ENCODE measurements at places on chromosomes 1 and 21.
A peak's percentile ranks its signal among the peaks of the same experiment; 100 is the strongest.

- DNase-seq: no peak
Measured at GRCh38 chr1:216910081-216910840, 187.0 kb upstream of the ESRRG start.

DNA sequence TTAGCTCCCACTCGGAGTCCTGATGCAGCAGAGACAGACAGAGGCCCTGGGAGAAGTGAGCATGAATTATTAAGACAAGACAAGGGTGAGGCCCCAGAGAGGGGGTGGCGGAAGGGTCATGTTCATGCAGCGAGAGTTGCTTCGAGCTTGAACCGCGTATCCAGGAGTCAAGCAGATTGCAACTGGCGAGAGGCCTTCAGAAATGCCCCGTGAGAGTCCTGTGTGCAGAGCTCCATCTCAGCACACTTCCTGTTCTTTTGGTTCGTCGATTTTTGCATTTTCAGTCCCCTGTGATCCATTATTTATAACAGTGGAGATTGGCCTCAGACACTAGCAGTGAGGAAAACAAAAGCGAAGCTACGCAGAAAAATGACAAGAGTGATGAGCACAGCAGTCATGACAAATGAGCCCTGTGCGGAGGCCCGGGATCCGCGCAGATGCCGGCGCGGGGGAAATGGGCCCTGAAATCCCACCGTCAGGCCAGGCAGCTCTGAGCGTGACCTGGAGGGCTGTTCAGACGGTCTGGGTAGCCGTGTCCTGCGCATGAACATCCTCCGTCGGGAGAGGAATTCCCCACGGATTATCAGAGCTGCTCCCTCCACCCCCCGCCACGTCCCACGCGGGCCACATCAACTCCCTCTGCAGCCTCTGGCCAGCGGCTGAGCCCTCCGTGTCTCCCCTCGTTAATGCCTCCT, 15.0 kb downstream of the PDE9A start:
- no peak for DNase-seq

GRCh38 chr1:23356471-23357137, 12.5 kb upstream of the HNRNPR start:
- no peak for DNase-seq

DNA sequence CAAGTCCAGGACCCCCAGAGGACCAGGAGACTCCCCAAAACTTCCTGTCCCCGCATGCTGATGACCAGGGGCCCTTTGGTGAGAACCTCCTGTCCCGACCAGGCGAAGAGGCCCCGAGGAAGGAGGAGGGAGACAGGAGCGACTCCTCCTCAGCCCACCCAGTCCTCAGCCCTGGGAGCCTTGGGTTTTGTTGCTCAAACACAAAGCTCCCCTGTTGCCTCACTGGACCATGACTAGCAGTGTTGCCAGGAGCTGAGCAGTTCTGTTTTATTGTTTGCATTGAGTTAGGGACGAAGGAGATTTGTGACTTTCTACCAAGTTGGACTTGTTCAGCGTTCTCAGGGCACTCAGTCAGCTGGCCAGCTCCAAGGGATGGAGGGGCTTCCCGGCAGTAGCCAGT, 10.0 kb downstream of the UMODL1 start:
- no peak for DNase-seq

- no peak for DNase-seq
Measured at GRCh38 chr21:45618287-45618686, 25.2 kb upstream of the PCBP3 start.

DNA sequence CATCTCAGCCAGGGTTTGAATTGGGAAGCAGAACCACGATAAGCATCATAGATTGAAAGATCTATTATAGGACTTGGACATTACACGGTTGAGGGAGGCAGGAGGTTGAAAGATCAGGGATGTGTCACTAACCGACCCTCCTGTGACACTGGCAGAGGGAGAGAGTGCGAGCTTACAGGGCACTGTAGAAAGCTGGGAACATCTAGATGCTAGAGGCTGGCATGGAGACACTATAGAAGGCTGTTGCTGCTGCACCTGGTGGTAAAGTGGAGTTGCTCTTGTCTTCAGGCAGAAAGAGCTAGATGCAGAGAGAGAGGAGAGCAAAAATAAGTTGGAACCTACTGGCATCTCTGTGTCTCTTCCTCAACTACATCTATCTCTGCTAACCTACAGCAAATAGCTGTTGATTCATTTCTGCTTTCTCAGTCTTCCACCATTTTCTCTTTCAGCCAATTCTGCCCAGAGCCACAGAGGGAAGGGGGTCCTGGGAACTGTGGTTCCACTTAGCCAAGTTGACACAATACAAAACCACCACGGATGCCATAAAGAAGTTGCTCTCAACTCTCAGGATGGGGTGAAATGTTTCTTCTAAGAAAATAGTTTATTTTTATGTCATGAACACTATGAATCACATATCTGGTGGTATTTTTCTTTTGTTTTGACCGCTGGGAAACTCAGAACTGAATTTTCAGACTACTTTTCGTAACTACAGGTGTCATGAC, 155.9 kb downstream of the ZNF281 start:
- DNase-seq: no peak

DNA sequence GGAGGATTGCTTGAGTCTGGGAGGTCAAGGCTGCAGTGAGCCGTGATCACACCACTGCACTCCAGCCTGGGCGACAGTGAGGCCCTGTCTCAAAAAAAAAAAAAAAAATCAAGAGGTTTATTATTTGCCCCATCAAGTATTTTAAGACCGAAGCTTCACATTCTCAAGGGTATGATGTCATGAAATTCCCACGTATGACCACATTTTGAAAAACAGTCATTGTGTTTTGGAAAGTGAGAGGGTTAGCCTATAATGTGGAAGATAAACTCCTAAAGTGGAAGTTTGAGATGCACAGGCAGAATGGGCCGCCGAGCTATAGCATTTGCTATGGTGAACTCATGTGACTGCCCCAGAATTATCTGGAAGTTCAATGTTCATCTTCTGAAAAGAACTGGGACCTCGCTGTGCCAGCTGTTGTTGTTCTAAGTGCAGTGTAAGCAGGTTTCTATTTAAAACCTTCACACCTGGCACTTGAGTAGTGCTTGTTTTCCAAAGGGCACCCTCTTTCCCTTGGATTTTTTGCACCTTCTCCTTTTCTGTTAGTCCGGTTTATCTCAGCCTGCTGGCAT, 96.9 kb upstream of the SLC25A33 start:
- DNase-seq: no peak

DNA sequence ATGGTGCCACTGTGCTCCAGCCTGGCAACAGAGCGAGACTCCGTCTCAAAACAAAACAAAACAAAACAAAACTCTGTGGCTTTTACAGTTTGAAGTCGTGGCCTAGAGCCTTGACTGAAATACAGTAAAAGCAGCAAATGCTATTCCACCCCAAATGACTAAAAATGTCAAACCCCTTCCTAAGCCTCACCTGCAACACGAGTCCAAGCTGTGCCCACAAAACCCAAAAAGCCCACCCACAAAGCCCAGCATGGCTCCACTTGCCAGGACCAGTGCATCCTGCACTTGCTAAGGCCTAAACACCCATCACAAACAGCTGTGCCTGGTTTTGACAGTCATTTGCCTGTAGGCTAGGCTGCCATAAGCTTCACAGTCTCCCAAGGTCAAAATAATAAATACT, 21.3 kb downstream of the VAV3 start:
- no peak for DNase-seq

DNA sequence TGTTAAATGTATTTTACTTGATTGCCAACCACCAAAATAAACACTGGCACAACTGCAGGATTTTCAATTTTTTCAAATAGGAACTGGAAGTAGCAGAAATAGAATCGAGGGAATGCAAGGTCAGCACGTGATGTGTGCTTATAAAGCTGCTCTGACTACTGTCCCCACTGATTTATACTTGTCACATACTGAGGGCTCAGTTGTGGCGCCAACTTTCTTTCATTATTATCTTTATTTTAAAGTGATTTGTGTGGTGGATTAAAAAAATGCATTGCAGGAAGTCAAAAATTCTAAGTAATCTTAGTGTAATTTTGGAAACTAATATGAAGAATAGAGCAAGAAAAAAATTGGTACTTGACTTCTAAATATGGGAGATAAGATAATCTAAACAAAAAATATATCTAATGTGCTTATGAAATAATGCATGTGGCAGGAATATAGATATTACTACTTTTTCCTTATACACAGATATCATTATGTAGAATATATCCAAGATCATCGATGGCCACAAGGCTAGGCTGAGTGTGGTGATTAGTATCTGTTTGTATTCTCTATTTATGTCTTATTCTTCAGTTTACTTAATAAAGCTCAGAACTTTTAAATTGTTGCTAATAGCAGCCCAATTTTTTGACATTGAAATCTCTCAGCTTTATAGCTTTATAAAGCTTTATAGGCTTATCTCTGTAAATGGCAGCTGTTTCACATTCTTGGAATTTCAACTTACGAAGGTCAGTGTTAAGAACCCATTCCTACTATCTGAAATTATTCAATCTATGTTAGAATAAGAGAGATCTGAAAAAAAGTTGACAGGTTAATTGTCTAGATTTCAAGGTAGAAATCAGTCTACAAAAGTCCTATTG, 404.5 kb upstream of the ADAMTS5 start:
- no peak for DNase-seq

DNA sequence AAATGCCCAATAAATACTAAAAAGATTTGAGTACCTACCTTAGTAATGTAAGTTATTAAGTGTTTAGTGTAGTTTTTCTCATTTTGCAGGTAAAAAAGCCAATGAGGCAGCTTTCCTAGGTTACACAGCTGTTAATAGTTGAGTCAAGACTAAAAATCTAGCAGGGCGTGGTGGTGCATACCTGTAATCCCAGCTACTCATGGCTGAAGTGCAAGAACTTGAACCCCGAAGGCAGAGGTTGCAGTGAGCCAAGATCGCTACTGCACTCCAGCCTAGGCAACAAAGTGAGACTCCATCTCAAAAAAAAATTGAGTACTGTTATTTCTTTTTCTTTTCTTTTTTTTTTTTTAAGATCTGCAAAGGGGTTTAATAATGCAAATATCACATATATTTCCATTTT, 7.7 kb downstream of the YBX1 start:
- no peak for DNase-seq

DNA sequence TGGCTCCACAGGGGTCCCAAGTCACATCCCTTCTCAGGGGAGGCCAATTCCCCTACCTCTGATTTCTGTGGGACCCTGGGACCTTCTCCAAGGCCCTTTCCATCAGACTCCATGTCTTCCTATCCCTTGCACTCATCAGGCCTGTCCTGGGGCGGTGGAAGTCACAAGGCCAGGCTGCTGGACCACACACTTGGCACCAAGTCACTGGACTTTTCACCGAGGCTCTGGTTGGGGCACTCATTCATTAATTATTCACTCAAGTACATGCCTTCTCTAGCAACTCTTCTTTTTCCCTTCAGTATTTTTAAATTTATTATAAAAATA, 11.2 kb upstream of the FOXO6 start:
- DNase-seq: no peak

DNA sequence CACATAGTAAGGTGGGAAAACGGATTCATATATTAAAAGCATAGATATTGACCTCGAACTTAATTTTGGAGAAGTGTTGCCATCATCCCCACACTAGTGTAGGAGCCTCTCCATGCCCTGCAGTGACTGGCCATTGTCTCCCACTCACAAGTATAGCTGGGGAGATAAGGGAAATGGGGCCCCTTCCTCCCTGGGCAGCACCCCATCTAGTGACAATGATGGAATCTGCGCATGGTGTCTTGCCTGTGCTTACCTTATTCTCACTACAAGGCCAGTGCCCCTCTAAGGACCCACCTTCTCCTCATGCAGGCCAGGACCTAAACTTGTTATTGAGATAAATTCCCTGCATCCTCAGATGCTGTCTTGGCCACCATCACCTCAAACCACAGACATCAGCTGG, 374.9 kb downstream of the NTNG1 start:
- no peak for DNase-seq

DNA sequence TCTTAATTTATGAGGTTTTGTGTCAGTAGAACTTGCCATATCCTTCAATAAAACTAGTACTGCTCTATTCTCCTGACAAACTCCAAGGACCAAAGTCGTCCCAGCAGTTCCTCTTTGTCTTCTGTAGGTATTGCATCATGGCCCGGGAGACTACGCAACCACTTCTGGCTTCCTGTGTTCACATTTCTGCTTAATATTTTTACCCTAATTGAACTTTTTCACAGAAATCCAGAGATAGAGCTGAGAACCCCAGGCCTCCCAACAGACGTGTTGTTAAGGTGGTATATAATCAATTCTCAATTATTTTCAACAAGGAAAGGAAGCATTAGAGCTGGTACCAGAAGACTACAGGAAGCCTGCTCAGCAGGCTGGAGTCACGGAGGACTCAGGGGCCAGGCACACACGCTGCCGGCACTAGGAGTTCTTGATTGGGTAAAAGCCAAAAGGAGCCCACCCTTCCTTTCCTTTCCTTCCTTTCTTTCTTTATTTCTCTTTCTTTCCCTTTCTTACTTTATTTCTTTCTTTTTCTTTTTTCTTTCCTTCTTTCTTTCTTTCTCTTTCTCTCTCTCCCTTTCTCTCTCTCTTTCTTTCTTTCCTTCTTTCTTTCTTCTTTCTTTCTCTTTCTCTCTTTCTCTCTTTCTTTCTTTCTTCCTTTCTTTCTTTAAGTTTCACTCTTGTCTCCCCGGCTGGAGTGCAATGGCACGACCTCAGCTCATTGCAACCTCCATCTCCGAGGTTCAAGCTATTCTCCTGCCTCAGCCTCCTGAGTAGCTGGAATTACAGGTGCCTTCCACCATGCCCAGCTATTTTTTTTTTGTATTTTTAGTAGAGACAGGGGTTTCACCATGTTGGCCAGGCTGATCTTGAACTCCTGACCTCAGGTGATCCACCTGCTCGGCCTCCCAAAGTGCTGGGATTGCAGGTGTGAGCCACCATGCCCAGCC, 173.7 kb downstream of the ZBTB18 start:
- no peak for DNase-seq

GRCh38 chr1:5988596-5989285, 3.5 kb downstream of the NPHP4 start:
- DNase-seq: no peak

GRCh38 chr1:153441238-153441755, 19.2 kb downstream of the S100A7 start:
- DNase-seq: peak; percentile 54

- DNase-seq: no peak
Measured at GRCh38 chr1:207805841-207806421, 54.1 kb downstream of the CD46 start.

GRCh38 chr21:42563686-42564085, 50.0 kb downstream of the SLC37A1 start:
- DNase-seq: no peak

DNA sequence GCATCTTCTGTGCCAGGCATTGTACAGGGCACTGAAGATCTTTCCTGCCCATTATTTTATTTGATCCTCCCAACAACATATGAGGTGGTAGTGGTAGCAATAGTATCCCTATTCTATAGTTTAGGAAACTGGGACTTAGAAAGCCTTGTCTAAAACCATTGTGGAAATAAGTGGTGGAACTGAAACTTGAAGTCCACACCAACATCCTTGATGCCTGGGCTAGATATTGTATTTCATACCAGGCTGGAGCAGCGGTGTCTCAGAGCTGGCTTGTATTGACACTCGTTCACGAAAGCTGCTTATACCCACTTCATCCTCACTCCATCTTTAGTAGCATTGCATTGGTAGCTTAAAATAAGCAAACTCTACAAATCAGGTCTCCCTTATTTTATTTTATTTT, 9.7 kb upstream of the CTSS start:
- no peak for DNase-seq

- DNase-seq: no peak
Measured at GRCh38 chr1:178945763-178946266, 74.9 kb upstream of the ANGPTL1 start.
